ENCODE measurements at places on chromosomes 7 and 10.

GRCh38 chr10:97365761-97366351 is 31.3 kb upstream of the FRAT2 start:
- no peak for DNase-seq

- DNase-seq: no peak
These were observed 70.5 kb upstream of the ABCB5 start for GRCh38 chr7:20545016-20545415.

DNA sequence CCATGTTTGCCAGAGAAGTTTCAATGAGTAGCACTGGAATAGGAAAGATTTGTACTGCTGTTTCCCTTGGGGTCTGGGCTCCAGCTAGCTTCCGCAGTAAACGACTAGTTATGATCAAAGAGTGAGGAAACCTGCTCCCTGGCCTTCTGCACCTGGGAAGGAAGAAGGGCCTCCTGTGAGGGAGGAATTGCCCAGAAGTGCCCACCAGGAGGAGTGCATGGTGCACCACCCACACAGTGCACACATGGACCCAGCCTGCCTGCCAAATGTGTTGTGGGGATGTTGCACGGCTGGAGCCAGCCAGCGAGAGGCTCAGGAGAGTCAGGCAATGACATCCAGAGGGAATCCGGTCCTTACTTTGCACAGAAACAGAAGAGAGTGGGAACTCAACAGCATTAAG is 27.0 kb upstream of the FAM107B start:
- no peak for DNase-seq

DNA sequence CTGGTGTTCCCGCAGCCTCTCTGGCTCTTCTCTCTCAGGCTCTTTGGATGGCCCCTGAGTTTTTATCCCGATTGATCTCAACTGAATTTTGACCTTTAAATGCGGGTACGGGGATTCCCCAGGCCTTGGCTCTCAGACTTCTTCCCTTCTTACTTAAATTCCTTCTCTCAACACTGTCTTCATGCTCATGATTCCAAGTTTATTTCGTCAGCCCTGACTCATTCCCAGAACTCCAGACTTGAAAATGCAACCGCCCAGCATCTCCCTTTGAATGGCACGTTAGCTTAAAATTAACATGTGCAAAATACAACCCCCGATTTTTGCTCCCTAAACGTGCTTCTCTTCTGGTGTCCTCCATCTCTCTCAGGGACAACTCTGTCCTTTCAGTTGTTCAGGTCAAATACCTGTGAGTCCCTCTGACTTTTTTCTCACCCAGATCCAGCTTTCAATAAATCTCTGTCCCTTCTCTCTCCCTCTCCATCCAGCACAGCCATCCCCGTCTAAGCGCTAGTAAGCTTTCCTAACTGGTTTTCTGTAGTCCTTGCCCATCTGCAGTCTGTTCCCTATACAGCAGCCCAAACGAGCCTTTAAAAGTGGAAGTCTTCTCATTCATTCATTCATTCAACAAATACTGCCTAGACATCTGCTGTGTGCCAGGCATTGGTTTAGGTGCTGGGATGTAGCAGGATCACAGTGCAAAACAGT is 7.1 kb downstream of the HECW1 start:
- DNase-seq: no peak

DNA sequence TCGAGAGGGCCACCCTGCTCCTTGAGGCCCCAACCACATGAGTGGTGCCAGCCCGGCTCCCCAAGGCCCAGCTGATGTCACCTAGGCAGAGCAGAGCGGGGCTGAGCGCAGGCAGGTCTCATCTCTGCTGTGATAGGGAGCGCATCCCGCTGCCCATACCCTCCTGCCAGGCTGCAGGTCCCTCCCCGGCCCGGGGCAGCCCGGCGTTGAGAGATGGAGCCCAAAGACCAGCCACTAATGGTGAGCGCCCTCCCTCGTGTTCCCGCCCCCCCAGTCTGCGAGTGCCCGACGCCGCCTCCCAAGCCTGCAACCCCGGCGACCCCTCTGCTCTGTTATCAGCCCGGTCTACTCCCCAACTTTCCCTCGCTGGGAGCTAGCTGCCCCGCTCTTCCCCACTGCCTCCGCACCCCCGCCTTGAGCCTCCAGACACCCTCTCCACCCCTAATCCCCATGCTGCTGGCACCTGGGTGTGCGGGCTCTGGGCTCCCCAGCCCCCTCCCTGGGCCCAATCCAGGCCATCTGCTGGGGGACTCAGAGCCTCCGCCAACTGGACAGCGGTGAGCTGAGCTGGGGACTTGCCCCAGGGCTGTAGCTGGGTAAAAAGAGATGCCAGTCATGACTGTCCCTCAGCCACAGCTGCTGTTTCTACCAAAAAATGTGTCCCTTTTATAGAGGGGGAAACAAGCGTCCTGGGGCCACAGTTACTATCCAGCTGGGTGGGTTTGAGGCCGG is 19.7 kb upstream of the CHST12 start:
- no peak for DNase-seq

- no peak for DNase-seq
These were observed 12.7 kb upstream of the MIOS start for GRCh38 chr7:7554021-7554432.

GRCh38 chr10:110207805-110208613 is 604 bp downstream of the MXI1 start:
- DNase-seq: peak; percentile 28

DNA sequence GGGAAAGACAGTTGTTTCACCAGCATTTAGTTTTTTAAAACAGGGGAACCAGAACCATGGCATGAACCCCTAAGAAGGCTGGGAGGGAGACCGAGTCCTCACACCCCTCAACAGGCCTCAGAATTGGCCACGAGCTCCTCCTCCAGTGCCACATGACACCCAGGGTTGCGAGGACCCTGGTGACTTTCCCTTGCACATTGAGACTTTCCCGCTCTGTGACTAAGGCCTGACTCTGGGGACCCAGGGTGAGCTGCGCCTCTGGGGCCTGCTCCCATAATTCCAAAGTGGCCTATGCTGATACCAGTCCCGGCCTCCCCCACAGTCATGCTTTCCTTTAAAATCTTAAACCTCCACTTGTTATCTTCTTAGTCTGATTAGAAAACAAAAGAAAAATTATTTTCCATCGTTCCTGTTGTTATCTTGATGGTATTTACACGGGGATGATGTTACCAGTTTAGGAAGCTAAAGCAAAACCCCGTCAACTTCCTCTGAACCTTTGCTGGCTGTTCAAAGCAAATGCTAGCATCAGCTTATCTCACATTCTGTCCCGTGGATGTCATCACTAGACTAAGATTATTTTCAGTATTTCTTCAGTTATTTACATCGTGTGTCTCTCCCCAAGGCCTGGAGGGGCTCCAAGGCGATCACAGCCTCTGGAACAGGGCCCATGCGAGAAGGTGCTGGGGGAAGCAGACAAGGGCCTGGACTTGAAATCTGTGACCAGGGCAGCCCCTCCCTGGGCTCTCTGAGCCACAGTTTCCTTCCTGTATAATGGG is 42.1 kb downstream of the FAM53B start:
- DNase-seq: no peak

- no peak for DNase-seq
These were observed 2.8 kb downstream of the EMX2 start for GRCh38 chr10:117545141-117546019.

DNA sequence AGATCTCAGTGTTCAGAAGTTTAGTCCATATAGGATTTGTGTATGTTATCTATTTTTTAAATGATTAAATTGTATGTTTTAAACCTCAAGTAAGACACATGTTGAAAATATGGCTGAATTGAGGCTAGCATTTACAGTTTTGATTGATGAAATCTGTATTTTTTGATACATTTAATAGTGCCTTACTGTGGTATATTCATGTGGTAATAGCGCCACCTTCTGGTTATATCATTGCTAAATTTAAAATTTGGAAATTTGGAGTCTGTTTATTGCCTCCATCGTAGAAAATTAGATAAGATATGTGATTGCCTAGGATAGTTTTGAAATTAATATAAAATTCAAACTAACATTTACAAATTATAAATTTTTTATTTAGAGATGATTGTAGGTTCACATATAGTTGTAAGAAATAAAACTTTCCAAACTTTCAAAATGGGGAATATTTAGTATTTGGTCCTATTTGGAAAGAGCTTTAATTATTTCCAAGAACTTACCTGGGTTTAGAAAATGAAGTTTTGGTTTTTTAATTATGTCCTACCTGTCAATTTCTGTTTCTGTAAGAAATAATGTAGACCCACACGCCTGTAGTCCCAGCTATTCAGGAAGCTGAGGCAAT is 19.1 kb upstream of the ARMS2 start:
- no peak for DNase-seq

GRCh38 chr7:141097430-141097829 is 23.6 kb downstream of the TMEM178B start:
- DNase-seq: no peak

GRCh38 chr10:8044908-8045725 is 9.4 kb upstream of the GATA3 start:
- DNase-seq: no peak

DNA sequence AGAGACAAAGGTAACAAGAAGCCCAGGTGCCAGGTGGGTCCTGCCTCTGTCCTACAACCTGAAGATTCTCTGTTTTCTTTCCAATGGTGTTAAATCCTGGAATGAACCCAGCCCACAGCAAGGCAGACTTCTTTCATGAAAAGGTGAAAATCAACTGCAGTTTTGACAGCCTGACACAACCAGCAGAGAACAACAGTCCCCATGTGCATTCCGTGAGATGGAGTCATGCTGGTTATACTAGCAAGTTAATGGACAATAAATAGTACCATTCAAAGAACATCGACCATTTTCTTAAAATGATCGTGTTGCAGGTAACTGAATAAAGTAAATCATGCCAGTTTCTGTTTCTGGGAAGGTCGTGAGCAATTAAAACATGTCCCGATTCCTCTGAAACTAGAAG is 131.5 kb downstream of the SFMBT2 start:
- no peak for DNase-seq

- DNase-seq: no peak
These were observed 676 bp upstream of the GPR146 start for GRCh38 chr7:1043552-1044188.

DNA sequence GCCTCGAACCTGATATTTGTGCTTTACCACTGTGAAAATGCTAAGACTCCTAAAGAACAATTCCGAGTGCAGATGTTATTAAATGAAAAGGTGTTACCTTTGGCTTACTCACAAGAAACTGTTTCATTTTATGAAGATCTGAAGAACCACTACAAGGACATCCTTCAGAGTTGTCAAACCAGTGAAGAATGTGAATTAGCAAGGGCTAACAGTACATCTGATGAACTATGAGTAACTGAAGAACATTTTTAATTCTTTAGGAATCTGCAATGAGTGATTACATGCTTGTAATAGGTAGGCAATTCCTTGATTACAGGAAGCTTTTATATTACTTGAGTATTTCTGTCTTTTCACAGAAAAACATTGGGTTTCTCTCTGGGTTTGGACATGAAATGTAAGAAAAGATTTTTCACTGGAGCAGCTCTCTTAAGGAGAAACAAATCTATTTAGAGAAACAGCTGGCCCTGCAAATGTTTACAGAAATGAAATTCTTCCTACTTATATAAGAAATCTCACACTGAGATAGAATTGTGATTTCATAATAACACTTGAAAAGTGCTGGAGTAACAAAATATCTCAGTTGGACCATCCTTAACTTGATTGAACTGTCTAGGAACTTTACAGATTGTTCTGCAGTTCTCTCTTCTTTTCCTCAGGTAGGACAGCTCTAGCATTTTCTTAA is 47.7 kb downstream of the MINPP1 start:
- no peak for DNase-seq

- DNase-seq: no peak
These were observed 80.4 kb downstream of the TCF7L2 start for GRCh38 chr10:113030453-113030852.

- no peak for DNase-seq
These were observed 200.0 kb downstream of the ZMYND11 start for GRCh38 chr10:335151-335800.

- DNase-seq: no peak
These were observed 12.7 kb upstream of the BTBD16 start for GRCh38 chr10:122258136-122259074.

- DNase-seq: no peak
These were observed 420.8 kb downstream of the PHF14 start for GRCh38 chr7:11394438-11394837.

DNA sequence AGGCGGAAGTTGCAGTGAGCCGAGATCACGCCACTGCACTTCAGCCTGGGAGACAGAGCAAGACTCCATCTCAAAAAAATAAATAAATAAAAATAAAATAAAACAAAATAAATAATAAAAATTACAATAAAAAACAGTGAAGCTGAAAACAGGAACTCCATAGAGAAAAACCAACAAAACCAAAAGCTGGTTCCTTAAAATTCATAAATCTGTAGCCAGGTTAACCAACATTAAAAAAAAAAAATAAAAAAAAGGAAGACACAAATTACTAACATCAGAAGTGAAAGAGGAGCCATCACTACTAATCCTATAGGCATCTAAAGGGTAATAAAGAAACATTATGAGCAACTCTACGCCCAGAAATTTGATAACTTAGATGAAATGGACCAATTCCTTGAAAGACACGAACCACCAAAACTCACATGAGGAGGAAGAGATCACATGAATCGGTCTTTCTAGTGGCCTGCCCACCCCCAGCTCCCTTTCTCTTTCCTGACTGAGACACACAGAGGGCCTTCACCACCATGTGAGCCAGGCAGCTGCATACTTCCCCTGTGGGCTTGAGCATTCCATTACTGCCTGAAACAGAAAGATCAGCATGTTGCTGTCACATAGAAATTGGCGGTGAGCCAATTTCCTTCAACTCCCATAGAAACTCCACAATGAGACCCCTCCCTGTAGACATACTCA is 208.7 kb downstream of the MAD1L1 start:
- no peak for DNase-seq

DNA sequence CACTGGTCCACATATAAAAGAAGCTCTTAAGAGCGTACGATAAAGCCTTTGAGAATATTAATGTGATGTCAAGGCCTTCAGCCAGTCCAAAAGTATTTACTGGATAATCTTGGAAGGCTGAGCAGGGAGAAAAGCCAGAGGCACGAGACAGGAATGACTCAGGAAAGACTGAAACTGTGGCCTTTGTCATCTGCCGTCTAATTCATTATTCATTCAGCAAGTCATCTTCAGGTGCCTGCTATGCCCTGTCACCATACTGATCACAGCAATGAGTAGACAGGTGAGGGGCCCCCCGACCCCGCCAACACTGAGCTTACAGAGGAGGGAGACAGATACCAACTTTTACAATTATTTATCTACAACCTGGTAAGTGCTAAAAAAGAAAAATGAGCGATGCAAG is 78.9 kb downstream of the VOPP1 start:
- no peak for DNase-seq

DNA sequence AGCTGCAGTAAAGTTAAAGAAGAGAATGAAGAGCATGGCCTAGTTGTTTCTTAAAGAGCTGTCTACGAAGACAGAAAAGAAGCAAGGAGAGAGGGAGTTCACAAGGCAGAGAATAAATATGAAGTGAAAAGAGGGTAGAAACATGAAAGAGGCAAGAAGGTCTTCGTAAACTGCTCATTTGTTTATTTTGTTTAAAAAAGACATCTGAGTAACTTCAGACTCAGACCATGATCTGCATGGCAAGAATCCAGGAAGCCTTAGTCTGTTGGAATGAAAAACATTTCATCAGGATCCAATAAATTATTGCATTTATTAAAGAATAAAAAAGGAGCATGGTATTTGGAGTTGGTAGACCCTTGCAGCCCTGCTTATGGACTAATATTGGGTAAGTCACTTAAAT is 151.1 kb downstream of the SEM1 start:
- no peak for DNase-seq

All from NCI-H526 treated with DMSO at 0.1 percent for 48 hours (cell line).